ENCODE measurements at places on chromosomes 5 and 9.

GRCh38 chr5:90959262-90959661 lies 400.7 kb downstream of the ADGRV1 start:
- DNase-seq = no peak

GRCh38 chr5:108171759-108172158 lies 210.1 kb downstream of the FBXL17 start:
- DNase-seq = no peak

DNA sequence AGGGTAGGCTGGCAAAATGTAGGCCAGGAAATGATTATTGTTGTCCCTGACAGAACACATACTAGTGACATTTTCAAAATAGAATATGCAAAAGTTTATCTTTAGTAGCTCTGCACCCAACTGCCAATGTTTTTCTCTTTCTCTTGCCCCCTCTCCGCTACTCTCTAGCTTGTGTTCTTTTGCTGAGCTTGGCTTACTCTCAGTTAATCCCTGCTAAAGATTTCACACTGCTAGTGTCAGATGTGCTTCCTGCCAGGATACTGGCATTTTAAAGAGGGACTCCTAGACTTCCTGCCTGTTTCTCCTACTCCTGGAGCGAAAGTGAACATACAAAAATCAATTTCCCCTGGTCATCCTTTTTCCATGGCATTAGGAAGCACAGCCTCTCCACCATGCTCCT lies 260.5 kb downstream of the ARRDC3 start:
- no peak for DNase-seq

GRCh38 chr5:107456281-107456715 lies 214.4 kb downstream of the EFNA5 start:
- DNase-seq = no peak

DNA sequence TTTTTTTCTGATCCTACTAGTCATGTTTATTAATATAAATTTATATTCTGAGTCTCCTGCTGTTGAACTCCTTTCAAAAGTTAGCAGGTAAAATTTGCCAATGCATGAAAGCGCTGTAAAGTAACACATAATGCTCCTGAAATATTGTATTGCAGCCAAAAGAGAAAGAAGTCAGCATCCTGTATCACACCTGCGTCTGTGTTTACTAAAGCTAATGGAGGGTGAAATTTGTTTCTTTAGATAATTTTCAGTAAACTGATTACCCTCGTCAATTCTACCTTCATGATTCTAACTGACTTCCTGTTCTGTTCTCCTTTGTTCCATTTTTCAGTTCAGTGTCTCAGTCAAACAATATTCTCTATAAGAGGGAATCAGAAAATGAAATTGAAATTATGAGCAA lies 415.4 kb downstream of the CDH9 start:
- no peak for DNase-seq
